Erythroblast (primary cell): ENCODE measurements at places on chromosomes 6 and 20.

DNA sequence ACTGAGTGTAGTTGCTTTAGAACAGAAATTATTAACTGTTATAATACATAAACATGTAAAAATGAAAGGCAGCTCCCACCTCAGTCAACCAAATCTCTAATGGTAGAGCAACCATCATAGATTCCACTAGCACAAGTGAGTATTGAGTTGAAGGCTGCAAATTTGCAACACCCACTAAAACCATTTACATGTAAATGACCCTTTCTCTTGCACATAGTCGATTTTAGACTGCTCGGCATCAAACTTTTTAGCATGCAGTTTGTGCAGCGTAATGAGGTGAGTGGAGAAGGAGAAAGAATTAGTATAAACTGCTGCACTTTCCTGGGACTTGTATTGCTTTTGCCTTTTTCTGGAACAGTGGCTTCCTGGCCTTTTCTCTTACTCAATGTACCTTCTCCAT lies 62.8 kb downstream of the FBXO5 start:
- DNase-seq, result no peak

DNA sequence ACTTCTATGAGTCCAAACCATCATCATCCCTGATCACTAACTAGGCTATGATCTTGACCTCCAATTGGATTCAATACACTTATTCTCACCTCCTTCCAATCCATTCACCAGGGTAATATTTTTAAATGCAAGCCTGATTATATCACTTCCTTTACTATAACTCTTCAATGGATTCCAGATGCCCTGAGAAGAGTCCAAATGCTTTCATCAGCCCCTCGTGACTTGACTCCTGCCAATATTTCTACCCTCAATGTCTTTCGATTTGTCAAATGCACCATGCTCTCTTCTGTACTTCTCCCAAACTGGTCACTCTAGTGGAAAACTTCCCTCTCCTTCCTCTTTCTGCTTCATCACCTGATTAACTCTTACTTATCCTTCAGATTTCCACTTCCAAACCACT lies 70.8 kb downstream of the CD164 start:
- no peak for DNase-seq

- no peak for DNase-seq
Observed at GRCh38 chr20:10665791-10666190, 8.0 kb downstream of the JAG1 start.

- DNase-seq, result peak; percentile 8
Observed at GRCh38 chr20:44033344-44033743, 118.7 kb downstream of the TOX2 start.

- DNase-seq, result peak; percentile 56
Observed at GRCh38 chr6:70221025-70221714, 81.7 kb downstream of the COL9A1 start.

DNA sequence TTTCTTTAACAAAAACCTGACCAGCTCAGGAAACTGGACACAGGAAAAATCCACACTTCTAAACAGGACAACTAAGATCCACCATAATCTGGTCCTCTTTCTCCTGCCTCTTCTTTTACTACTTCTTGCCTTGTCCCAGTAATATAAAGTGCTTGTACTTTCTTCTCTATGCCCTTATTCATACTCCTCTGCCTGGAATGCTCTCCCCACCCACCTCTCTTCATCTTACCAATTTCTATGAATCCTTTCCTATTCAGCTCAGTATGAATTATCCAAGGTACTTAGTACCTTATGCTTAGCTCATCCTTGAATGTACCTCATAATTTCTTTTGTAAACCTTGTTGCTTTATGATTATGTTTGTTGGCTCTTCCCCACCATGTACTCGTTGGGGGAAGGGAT lies 159.4 kb downstream of the CDK19 start:
- no peak for DNase-seq

DNA sequence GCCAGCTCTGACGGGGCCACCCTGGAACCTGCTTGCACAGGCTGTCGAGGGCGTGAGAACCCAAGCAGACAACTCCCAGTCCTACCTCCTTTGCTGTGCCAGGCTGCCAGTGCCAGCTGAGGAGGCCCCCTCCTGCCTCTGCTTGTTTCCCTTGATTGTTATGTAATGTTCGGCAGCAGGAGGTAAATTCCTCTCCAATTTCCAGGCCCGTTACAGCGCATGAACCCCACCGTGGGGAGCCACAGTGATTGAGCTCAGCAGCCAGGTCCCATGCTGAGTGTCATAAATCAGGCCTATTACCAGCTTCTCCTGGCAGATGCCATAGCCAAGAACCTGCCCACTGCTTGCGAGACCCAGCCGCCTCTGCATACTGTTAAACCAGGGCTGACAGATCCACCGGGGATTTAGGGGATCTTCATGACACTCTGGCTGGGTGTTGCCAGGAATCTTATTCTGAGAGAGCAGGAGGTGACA lies 320.5 kb downstream of the DHX35 start:
- DNase-seq, result no peak

- no peak for DNase-seq
Observed at GRCh38 chr6:53119772-53120409, 28.8 kb downstream of the GCM1 start.

GRCh38 chr6:158333094-158333493 lies 20.8 kb downstream of the TULP4 start:
- DNase-seq, result no peak

- no peak for DNase-seq
Observed at GRCh38 chr6:128421788-128422187, 98.6 kb downstream of the PTPRK start.

DNA sequence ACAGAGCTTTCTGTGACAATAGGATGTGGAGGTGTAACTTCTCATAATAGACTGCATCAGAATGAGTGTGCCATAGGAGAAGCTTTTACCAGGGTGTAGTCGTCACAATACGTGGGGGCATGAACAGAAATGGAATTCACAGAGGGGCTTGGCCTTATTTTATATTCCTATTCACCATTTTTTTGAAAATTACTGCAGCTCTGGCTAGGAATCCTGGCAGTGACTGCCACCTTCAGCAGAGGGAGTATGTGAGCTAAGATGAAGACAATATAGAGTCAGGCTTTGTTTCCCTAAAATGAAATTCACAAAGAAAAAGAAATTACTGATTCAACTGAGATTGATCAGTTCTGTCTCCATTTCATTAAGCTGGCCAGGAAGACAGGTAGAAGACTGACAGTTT lies 13.9 kb downstream of the TOMM6 start:
- DNase-seq, result peak; percentile 14

- no peak for DNase-seq
Observed at GRCh38 chr6:81864124-81864523, 111.6 kb upstream of the TENT5A start.

GRCh38 chr20:35561671-35562070 lies 19.8 kb downstream of the ERGIC3 start:
- no peak for DNase-seq

GRCh38 chr6:39891976-39892375 lies 42.3 kb downstream of the MOCS1 start:
- DNase-seq, result no peak

DNA sequence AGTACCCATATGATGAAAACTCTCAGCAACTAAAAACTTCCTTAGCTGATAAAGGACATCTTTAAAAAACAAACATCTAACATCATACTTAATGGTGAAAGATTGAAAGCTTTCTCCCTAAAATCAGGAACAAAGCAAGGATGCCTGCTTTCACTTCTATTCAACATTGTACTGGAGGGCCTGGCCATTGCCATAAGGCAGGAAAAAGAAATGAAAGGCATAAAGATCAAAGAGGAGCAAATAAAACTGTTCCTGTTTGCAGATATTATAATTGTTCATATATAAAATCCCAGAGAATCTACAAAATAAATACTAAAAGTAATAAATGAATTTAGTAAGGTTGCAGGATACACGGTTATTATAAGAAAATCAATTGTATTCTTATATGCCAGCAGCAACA lies 124.6 kb upstream of the ARMC2 start:
- no peak for DNase-seq

DNA sequence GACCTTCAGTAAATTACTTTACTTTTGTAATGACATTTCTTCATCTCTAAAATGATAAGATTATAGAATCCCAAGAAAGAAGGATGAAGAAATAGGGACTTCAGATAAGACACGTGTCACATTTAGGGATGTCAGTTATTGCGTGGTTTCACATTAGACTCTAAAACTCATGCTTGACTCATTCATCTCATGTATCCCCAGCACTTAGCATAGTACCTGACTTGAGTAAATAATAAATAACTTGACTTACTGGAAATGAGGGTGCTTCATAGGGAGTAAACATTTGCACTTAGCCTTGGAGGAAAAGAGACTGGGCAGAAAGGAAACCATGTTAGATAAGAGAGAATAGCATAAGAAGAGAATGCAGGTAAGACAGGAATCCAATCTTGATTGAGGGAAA lies 37.2 kb downstream of the VTA1 start:
- DNase-seq, result peak; percentile 3

DNA sequence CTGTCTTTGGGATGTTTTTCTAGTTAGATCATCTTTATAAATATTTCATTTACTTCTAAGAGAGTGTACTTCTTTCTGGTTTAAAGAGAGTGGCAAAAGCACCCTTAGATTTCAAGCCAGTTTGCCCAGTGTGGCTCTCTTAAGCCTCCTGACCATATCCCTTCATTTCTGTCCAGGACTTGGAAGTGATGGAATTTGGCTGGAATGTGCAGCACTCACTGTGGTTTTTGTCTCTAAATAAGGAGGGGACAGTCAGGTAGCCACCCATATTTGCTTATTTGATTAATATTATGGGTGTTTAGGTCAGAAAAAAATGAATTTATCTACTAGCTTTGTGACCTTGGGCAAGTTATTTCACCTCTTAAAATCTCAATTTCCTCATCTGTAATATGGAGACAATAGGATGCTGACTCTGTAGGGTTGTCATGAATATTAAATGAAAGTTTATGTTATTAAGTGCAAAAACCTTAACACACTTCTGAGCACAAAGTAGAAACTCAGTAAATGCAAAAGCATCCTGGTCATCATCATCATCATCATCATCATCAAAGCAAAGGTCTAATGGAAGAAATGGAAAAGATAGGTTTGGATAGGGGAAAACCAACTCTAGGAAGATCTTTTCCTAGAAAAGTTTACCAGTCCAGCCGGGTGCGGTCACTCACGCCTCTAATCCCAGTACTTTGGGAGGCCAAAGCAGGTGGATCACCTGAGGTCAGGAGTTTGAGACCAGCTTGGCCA lies 3.1 kb downstream of the CRYBG1 start:
- no peak for DNase-seq

- no peak for DNase-seq
Observed at GRCh38 chr20:4544765-4545164, 176.9 kb upstream of the PRND start.

DNA sequence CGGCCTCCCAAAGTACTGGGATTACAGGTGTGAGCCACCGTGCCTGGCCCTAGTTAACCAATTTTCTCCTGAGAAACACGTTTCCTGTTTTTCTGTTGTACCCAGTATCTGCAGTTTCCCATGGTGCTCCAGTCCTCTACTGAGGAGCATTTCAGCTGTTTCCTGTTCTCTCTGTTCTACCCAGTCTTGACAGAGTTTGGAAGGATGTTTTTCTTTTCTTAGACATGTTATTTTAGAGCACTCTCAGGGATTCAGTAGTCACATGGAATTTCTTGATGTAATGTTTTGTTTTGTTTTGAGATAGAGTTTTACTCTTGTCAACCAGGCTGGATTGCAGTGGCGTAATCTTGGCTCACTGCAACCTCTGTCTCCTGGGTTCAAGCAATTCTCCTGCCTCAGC lies 129.8 kb upstream of the TIAM2 start:
- DNase-seq, result no peak

- peak; percentile 13 for DNase-seq
Observed at GRCh38 chr6:53192682-53193188, 44.1 kb upstream of the GCM1 start.

GRCh38 chr20:24966317-24967012 lies 17.4 kb downstream of the CST7 start:
- no peak for DNase-seq

GRCh38 chr6:43943781-43944250 lies 173.8 kb downstream of the VEGFA start:
- no peak for DNase-seq

GRCh38 chr20:44651684-44652423 lies at the start of gene ADA:
Gene ADA (minus strand): TSS chr20:44651699. CDS start chr20:44651607, 92 bp downstream.
- peak; percentile 55 for DNase-seq

DNA sequence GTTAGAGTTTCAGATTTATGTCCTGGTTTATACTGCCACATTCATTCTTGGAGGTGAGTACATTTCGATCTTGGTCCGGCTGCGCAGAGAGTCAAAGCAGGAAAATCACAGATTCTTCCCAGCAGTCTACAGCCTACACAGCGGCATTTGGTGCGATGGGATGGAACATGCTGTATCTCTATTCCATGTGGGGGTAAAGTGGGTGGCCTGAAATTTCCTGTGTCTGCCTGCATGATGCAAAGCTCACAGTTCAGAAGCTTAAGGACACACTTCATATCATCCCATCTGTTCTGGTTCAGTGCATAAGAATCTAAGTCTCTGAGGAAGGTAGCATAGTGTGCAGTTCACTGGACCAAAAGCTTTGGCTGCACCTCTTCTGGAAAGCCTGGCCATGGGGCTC lies at the start of gene DEFB127:
TSS of gene DEFB127 (plus strand) at position 301 of the 400 bp plus-strand sequence. CDS start at position 392, 91 bp downstream.
- DNase-seq, result no peak

GRCh38 chr6:19755181-19755580 lies 82.0 kb upstream of the ID4 start:
- no peak for DNase-seq

- DNase-seq, result no peak
Observed at GRCh38 chr20:22404419-22405170, 179.8 kb downstream of the FOXA2 start.

DNA sequence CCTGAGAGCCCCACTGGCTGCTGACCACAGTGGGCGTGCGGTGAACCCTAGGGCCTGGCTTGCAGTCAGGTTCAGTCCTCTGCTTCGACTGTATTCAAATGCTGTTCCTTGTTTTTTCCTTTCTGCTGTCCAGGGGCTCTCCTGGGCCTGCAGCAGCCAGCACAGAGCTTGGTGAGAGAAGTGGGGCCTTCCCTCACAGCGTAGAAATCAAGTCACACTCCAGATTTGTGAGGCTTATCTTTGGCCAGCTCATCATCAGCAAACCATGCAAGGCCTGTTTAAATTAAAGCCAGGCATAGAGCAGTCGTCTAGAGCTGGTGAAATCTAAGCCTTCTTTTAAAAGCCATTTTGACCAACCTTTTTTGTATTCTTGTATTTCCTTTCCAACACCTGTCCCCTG lies 8.4 kb downstream of the FAM120B start:
- no peak for DNase-seq

GRCh38 chr6:27472617-27473400 lies at the start of gene ZNF184:
Gene ZNF184 (minus strand): TSS chr6:27473105. CDS start chr6:27472294, 811 bp downstream.
- peak; percentile 96 for DNase-seq

DNA sequence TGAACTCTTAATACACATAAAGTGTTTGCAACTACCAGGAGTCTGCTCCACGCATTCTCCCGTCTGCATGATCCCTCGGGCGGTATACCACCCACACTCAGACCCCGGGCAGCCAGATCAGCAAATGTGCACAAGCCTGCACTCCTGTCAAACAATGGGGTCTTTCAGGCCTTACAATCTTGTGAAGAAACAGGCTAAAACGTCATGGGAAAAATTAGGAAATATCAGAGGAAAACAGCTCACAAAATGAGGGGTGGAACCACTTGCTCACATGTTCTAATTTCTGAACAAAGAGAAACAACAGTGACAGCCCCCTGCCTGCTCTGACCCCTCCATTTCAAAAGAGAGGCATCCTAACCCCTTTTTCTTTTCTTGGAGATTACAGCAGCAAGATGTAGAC lies 69.4 kb downstream of the BACH2 start:
- DNase-seq, result no peak
